ENCODE measurements at places on chromosomes 1 and 21.

DNA sequence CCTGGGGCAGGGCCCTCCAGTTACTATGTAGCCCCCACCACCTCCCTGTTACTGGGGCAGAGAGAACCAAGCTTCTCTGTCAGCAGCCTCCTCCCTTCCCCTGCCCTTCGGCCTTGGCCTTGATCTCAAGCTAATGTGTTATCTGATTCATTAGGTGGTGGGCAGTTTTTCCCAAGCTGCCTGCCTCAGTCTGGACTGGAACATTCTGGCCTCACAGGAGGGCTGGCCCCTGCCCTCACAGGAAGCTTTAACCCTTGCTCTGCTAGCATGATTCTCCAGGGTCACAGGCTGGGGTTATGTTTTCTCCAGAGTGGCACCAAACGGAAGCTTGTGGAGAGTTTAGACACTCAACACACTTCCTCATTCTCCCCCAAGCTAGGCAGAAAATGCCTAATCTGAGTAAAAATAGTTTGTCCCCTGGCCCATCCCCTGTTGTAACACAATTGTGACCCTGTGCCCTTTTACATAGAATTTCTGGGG lies 37.2 kb upstream of the SLC6A9 start:
- DNase-seq = no peak

GRCh38 chr1:79603843-79604242 lies 597.3 kb upstream of the ADGRL4 start:
- DNase-seq = peak; percentile 16

DNA sequence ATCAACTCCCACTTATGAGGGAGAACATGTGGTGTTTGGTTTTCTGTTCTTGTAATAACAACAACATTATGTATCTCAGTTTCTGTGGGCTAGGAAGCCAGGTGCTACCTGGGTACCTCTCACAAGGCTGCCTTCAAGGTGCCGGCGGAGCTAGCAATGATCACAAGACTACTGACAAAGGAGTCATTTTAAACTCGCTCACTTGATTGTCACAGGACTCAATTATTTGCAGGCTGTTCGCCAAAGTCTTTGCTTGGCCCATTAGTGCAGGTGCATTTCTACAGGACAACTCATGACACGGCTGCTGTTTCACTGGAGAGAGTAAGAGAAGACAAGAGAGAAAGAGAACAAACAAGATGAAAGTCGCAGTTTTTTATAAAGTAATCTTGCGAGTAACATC lies 1237.4 kb upstream of the TMPRSS15 start:
- DNase-seq = no peak

- no peak for DNase-seq
Observed at GRCh38 chr1:94169126-94169525, 48.2 kb upstream of the ABCA4 start.

- no peak for DNase-seq
Observed at GRCh38 chr1:60073605-60074278, at the start of gene C1orf87. Gene C1orf87, minus strand, starts transcription at chr1:60073770. Its CDS starts 1,127 bp downstream, at chr1:60072643.

GRCh38 chr1:157154291-157154690 lies 16.1 kb upstream of the ETV3 start:
- DNase-seq = no peak

DNA sequence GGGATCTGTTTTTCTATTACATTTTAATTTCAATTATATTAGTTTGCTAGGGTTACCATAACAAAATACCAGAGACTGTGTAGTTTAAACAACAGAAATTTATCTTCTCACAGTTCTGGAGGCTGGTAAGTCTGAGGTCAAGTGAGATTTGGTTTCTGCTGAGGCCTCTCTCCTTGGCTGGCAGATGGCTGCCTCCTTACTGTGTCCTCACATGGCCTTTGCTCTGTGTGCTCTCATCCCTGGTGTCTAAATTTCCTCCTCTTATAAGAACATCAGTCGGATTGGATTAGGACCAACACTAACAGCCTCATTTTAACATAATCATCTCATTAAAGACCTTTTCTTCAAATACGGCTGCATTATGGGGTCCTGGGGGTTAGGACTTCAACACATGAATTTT lies 195.2 kb upstream of the CHODL start:
- DNase-seq = no peak

GRCh38 chr1:240843798-240844197 lies 231.8 kb upstream of the GREM2 start:
- no peak for DNase-seq

DNA sequence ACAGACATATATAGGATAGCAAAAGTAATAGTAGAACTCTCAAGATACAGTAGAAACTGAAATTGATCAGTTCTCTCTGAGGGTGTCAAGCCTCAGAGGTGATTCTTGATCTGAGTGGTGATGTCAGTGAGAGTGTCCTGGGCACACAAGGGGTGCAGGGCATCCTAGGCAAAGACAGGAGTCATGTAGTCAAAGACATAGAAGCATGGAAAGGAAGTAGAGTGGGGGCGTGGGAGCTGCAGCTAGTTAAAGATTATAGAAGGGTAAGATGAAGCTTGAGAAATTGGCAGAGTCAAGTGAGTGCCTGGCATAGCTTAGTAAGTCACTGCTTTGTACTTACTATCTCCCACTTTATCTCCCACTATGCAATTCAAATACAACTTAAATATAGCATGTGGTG lies 22.8 kb downstream of the CDC7 start:
- DNase-seq = no peak

GRCh38 chr1:98546319-98546718 lies 115.2 kb upstream of the SNX7 start:
- no peak for DNase-seq

- DNase-seq = no peak
Observed at GRCh38 chr1:116003823-116004222, 27.5 kb downstream of the SLC22A15 start.

- peak; percentile 45 for DNase-seq
Observed at GRCh38 chr1:169546087-169546995, 39.9 kb downstream of the F5 start.

GRCh38 chr1:213623064-213623581 lies 364.6 kb upstream of the PROX1 start:
- DNase-seq = no peak

DNA sequence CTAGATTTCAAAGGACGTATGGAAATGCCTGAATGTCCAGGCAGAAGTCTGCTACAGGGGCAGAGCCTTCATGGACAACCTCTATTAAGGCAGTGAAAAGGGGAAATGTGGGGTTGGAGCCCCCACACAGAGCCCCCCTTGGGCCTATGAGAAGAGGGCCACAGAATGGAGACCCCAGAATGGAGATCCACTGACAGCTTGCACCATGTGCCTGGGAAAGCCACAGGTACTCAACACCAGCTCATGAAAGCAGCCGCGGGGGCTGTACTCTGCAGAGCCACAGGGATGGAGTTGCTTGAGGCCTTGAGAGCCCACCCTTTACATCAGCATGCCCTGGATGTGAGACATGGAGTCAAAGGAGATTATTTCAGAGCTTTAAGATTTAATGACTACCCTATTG lies 108.7 kb downstream of the DMRTB1 start:
- DNase-seq = no peak

GRCh38 chr1:235291599-235292091 lies 36.3 kb downstream of the ARID4B start:
- no peak for DNase-seq

- DNase-seq = no peak
Observed at GRCh38 chr1:113991467-113991997, 12.3 kb downstream of the OLFML3 start.

DNA sequence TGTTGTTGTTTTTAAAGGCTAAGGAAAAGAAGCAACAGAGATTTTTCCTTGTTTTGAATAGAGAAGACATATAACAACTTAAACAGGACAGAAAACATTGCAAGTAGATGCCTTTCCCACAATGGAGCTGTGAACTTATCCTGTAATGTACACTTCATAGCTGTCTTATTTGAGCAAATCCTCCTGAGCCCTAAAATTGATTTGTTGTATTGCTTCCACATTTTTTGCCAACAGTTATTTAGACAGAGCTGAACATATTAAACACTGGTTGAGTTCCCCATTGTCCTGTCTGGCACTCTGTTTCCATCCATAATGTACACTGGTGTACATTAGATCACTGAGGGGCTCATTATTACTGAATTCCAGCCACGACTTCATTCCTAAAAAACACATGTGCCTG lies 32.2 kb downstream of the CACHD1 start:
- no peak for DNase-seq

DNA sequence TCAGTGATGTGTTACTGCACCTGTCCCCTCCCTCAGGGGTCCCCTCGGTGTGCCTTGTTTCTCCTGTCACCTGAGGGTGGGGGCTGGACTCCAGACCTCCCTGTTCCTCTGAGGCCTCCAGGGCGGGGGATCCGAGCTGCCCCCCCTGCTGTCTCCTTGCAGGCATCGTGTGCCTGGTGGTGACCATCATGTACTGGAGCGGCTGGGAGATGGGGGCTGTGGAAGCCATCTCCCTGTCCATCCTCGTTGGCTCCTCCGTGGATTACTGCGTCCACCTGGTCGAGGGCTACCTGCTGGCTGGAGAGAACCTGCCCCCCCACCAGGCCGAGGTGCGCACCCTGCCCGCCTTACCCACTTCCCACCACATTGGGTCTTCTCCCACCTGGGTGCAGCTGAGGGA lies 56.4 kb downstream of the DISP3 start:
- DNase-seq = no peak

GRCh38 chr1:40241362-40241761 lies 6.4 kb upstream of the TMCO2 start:
- DNase-seq = no peak

- DNase-seq = no peak
Observed at GRCh38 chr1:208036106-208036808, 125.3 kb upstream of the CD34 start.

DNA sequence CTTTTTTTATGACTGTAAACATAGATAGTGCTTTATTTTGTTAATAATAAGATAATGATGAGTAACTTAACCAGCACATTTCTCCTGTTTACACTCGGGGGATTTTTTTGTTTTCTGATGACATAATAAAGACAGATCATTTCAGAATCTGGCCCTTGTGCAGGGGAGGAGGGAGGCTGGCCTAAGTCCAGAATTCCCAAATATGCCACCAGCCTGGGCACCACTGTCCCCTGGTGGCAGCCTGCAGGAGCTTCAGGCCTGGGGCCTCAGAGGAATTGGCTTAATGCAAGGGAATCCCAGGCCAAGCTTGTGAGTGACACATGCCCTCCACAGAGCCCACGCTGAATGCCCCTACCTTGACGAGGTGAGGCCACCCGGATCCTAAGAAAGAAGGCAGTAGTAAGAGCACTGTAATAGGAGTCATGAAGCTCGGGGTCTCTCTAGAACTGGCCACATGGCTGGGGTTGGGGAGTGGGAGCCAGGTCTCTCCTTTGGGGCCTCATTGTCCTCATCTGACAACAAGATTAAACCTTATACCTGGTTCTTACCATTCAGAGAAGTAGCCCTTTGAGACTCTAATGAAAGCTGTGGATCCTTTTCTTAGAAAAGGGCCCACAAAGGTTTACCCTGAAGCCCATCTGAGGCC lies 24.1 kb downstream of the ETNK2 start:
- DNase-seq = peak; percentile 71

- no peak for DNase-seq
Observed at GRCh38 chr1:169081503-169082123, 24.9 kb upstream of the ATP1B1 start.

DNA sequence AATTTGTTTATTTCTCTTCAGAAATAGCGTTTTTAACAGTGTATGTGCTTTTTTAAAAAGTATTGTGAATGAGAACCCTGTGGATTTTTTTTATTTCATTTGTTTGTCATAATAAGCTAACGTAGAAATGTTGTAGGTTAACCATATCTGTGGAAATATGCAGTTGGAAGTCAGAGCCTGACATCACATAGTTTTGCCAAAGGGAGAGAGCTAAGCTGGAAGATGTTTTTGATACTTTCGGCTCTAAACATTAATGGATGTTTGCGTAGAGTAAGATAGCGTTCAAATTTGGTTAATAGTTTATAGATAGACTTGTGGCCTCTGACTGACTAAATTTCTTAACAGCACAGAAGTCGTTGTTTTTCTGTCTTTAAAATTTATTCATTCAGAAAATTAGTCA lies 47.4 kb upstream of the ANGPTL1 start:
- no peak for DNase-seq

- DNase-seq = peak; percentile 89
Observed at GRCh38 chr1:108830119-108831008, 26.5 kb downstream of the AKNAD1 start.

- DNase-seq = no peak
Observed at GRCh38 chr1:206049293-206049692, 3.7 kb upstream of the RHEX start.

- DNase-seq = no peak
Observed at GRCh38 chr1:176791906-176792305, 328.9 kb downstream of the PAPPA2 start.

DNA sequence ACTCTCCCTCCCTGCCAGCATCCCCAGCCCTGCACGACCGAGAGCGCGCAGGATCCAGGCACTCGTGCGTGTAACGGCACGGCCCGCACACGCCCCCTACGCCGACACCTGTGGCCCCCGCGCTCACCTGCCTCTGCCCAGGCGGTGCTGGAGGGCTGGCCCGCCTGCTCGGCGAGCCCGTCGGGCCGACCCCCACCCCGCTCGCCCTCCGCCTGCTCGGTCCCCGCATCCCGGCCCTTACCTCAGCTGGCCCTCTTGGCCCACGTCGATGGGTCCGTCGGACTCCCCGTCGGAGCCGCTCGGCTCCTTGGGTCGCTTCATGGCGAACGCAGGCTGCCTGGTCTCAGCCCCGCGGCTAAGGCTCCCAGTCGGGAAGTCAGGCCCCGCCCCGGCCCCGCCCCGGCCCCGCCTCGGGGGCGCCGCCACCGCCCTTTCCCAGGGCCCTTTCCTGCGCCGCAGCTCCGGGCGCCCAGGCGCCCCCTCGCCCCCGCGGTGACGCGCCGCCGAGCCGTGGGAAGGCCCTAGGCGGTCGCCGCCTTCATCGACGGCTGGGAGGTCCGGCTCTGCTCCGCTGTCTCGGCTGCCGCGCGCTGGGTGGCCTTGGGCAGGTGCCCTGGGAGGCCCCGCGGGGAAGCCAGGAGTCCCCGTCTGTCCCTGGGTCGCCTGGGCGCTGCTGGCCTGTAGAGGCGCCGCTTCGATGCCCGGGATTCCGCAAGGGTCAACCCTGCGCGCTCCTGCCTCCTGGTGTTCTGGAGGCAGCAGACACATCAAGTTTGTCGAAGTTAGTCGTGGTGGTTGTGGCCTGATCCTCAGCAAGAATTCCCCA lies at the start of gene HEYL:
Gene HEYL (minus strand): TSS at position 339 of the 826 bp plus-strand sequence. CDS start 18 bp downstream, at position 321.
- DNase-seq = no peak

GRCh38 chr1:172019976-172020375 lies 178.7 kb downstream of the DNM3 start:
- no peak for DNase-seq

- DNase-seq = no peak
Observed at GRCh38 chr1:59522925-59523505, 226.1 kb downstream of the FGGY start.
